ENCODE measurements at places on chromosomes 2 and 18. TPM values are rescaled to one million over a fixed set of nuclear protein-coding genes. Genes with fewer than 3 reads are reported as not detected.

SCN2A gene
- under 0.01 TPM for total RNA-seq

DNAJC5G gene
- 2.7 TPM for total RNA-seq

LHCGR gene
- total RNA-seq: not detected

LAMA1 gene
- 1.2 TPM for total RNA-seq

DSG1 gene
- total RNA-seq: not detected

CTDP1 gene
- total RNA-seq: 31.1 TPM

FHOD3 gene
- 0.14 TPM for total RNA-seq

IWS1 gene
- 42.8 TPM for total RNA-seq

DNA sequence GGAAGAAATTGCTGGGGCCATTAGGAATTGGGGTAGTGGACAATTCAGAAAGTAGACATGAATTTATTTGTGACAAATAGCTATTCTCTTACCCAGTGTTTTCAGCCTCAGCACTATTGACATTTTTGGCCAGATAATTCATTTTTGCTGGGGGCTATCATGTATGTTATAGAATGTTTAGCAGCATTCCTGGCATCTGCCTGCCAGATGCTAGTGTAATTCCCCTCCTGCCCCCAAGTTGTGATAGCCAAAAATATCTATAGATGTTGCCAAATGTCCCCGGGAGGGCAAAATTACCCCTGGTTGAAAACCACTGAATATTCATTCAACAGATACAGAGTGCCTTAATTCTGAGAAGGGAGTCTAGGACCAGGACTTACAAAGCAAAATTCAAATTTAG lies 183.6 kb downstream of the BABAM2 start:
- DNase-seq: no peak

DNA sequence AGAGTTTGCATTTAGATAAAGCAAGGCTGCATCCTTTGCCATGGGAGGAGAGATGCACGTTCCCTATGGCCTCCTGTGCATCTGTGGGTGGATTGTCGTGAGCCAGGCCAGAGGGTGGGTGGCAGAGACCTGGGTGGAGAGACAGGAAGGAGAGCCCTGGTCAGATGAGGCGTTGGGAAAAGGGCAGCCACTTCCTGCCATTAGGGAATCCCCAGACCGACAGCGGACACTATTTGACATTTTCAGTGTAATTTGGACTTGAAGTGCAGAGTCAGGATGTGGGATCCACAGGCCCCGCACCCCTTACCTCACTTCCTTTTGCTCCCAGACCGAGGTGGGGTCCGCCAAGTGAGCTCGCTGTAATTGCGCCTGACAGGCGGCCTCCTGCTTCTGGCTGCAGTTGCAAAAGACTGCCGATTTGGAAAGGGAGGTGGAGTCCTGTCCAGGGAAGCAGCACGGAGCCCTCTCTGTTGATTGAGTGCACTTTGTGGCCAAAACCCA lies 150.0 kb downstream of the DYSF start:
- DNase-seq: peak; percentile 31

DNA sequence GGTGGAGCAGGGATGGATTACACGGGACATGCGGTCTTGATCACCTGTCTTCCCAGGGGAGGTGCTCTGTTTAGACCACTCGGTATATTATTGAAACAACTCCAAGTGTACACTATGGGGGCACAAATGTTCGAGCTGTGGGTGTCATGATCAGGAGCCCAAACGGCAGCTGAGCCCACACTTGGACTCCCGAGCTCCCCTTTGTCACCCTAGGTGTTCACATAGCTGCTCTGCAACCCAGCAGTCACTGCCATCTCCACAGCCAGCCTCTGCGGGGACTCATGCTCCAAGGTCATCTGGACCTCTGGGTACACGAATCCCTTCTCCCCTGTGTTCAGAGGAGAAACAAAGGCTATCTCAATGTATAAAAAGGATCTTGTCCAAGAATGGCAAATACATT lies 46.0 kb downstream of the CAPN13 start:
- DNase-seq: no peak

- DNase-seq: no peak
These were observed 656 bp downstream of the UNC80 start for GRCh38 chr2:209772290-209772685.

GRCh38 chr18:38330573-38330972 lies 765.0 kb upstream of the CELF4 start:
- DNase-seq: no peak

DNA sequence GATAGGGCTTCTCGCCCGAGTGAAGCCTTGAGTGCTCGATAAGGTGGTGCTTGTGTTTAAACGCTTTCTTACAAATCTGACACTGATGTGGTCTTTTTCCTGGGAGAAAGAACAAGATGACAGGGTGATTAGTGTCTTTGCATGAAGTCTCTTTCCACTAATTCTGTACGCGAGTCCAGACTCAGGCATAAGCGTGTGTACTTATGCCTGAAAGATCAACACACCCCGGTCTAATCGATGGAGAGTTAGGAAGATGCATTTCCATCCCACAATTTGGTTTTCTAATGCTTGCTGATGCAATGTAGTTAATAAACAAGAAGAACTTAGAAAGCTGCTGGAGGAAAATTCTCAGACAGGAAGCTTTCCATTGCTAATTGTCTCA lies 130.0 kb downstream of the ZEB2 start:
- DNase-seq: no peak

GRCh38 chr2:225894236-225894980 lies 494.9 kb downstream of the NYAP2 start:
- DNase-seq: no peak

DNA sequence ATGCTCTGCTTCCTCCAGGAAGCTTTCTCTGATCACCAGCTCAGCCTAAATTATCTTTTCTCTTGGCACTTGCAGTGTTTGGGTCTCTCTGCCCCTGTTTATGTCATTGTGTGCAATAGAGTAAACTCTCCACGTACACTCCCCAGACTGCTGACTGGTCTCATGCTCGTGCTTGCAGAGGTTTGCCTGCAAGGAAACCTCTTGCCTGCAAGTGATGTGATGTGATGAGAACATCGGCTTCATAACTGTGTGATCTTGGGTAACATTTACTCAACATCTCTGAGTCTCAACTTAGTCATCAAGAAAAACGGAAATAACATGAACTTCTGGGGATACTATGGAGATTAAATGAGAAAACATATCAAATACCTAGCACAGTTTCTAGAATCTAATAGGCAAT lies 92.3 kb downstream of the BIN1 start:
- peak; percentile 59 for DNase-seq

- no peak for DNase-seq
These were observed 93.6 kb downstream of the XRCC5 start for GRCh38 chr2:216202626-216203250.

DNA sequence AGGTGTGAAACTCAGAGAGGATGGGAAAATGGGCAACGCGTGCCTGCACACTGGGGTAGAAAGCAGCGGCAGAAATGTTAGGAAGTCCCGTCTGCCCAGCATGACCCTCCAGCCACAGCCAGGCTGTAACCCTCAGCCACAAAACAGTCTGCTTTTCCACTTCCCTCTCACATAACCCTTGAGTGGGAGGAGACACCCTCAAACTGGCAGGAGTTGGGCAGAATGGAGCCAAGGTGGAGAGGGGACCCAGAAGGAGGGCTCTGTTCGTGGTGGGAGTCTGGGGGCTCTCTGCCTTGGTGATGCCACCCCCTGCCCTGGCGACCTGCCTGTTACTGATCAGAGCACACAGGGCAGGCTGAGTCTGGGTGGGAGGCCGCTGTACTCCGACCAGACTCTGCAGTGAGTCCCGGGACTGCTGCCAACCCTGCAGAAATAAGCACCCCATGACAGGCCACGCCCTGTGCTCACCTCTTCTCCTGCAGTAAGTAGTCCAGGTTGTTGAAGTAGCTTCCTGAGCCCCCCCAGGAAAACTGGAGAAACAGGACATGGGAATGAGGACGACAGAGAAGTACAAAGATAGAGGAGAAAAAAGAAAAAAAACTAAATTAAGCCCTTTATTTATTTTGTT lies 16.0 kb downstream of the FAM178B start:
- no peak for DNase-seq

GRCh38 chr2:33184041-33184440 lies 237.3 kb downstream of the LTBP1 start:
- DNase-seq: no peak

DNA sequence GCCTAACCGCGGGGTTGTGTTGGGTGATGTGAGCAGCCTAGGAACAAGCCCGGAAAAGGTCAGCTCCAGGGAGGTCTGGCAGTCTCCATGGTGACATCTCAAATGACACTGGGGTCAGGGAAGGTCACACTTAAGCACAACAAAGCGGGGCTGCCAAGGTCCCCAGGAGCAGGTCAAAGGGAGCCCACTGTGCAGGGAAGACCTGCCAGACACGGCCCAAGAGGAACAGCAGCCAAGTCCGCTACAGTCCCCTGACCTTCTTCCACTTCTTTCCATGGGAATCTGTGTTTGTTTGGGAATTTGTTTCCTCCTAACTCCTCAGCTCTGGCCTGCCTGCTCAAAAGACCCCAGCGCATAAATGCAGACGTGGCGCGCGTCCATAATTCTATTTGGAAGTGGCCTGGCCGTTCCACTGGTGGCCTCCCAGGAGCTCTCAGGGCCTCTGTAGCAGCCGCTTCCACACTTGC lies 232.1 kb upstream of the COPS8 start:
- DNase-seq: no peak

GRCh38 chr2:176187899-176188773 lies at the start of gene HOXD1:
Gene HOXD1, plus strand, starts transcription at chr2:176188668. Its CDS starts 134 bp downstream, at chr2:176188802.
- DNase-seq: peak; percentile 88

- no peak for DNase-seq
These were observed 113.2 kb upstream of the CHAC2 start for GRCh38 chr2:53654396-53654795.

GRCh38 chr2:120174963-120175581 lies 48.1 kb downstream of the TMEM185B start:
- peak; percentile 84 for DNase-seq

Data from dermis blood vessel endothelial cell (primary cell).